ENCODE measurements at places on chromosomes 2 and 18. TPM values are rescaled to one million over a fixed set of nuclear protein-coding genes. Genes with fewer than 3 reads are reported as not detected.

DNA sequence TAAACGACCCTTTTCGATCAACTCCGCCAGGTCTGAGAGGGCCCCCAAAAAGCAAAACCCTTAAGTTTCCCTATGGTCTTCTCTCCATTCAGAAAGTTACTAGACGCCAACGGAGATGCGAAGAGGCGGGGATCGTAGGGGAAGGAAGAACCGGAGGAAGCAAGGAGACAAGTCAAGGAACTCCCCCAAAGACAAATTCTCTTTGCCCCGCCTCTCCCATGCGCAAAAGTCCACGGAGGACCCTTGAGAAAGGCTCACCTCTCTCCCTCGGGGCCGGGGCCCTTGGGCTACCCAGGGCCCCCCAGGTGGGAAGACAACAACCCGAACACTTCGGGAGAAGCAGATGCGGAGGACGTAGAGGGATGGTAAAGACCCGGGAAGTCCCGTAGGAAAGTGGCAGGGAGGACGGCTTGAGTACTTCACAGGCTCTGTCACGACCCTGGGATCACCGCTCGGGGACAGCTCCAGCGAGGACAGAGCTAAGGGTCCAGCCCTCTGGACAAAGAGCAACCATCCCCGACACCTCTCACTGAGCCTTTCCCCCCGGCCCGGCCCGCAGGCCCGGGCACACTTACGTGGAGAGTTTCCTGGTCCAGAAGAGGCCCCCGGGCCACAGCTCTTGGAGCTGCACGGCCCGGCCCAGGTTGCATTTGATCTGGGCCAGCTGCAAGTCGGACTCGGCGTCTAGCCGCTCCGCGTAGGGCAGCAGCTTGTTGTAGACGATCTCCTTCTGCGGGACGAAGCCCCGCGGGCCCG, 647 bp downstream of the PSME4 start:
- DNase-seq, result peak; percentile 60
- H3K4me3 ChIP-seq, result peak overlapping the region; percentile 70
- H3K27me3 ChIP-seq, result no peaks in the 10 kb centered on the region

- H3K27ac ChIP-seq, result no peak overlapping the region
- no peak overlapping the region for H3K4me3 ChIP-seq
- H3K27me3 ChIP-seq, result no peaks in the 10 kb centered on the region
- no peaks in the 10 kb centered on the region for H3K4me1 ChIP-seq
- no peak for DNase-seq
Observed at GRCh38 chr2:107585851-107586250, 240.8 kb upstream of the RGPD4 start.

GRCh38 chr2:1553671-1554295, 140.5 kb downstream of the TPO start:
- DNase-seq, result no peak
- no peaks in the 10 kb centered on the region for H3K36me3 ChIP-seq

Gene LYG1
- total RNA-seq, result 1.1 TPM

Gene C2orf66
- total RNA-seq, result not detected

Data from colonic mucosa (tissue), 4 donors.